Activated naive CD8-positive, alpha-beta T cell treated with anti-CD3 and anti-CD28 coated beads, Interleukin-2, amount 50 U/mL, for 24 hours (primary cell): ENCODE measurements at places on chromosomes 11 and 22.
A peak's percentile ranks its signal among the peaks of the same experiment; 100 is the strongest.

- peaks cover 14% of the 10 kb centered on the region for H3K4me1 ChIP-seq
- no peak overlapping the region for H3K4me3 ChIP-seq
- H3K36me3 ChIP-seq, result no peaks in the 10 kb centered on the region
- H3K27ac ChIP-seq, result no peak overlapping the region
- DNase-seq, result no peak
Observed at GRCh38 chr11:15821451-15821850, 534.9 kb downstream of the SOX6 start.

- no peak overlapping the region for H3K4me3 ChIP-seq
- H3K27me3 ChIP-seq, result no peaks in the 10 kb centered on the region
- DNase-seq, result no peak
- no peak overlapping the region for H3K27ac ChIP-seq
Observed at GRCh38 chr11:97567801-97568200, 1178.0 kb downstream of the JRKL start.

DNA sequence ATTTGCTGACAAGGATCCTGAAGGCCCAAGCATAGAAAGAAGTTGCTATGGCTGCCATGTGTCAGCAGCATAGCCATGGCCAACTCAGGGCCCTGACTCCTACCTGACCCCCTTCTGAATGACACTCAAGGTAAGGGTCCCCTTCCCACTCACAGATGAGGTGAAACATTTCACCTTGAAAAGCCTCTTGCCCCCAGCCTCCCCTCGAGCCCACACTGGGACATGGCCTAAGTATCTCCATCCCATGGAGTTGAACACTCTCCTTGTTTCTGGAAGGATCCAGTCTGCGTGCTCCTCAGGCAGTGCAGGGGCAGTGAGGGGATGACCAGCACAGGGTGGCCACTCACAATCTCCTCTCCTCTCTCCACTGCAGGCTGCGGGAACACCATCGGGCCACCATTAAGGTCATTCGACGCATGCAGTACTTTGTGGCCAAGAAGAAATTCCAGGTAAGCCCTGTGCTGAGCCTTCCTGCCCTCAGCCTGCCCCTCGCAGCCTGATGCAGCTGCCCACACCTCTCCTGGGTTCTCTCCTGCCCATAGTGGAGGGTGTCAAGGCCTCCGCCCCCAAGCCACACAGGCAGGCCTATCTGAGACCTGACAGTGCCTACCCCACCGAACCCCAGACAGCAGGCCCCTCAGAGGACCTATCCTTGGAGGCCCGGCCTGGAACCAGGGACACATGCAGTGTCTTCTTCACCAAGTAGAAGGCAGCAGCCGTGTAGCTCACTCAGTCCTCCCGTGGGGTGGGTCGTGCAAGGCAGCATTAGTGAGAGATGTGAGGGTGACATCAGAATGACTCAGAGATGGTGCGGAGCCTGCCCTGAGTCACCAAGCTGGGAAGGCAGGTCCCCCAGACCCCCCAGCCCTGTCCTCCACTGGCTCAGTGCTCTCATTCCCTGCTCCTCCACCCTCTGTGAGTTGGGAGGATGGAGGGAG lies 68.9 kb upstream of the KCNQ1OT1 start:
- H3K27me3 ChIP-seq, result peaks cover 5% of the 10 kb centered on the region
- H3K4me3 ChIP-seq, result no peak overlapping the region
- DNase-seq, result peak; percentile 36
- H3K4me1 ChIP-seq, result peaks cover 9% of the 10 kb centered on the region

GRCh38 chr11:43931717-43932039 lies 10.8 kb upstream of the C11orf96 start:
- H3K4me3 ChIP-seq, result no peak overlapping the region
- H3K27ac ChIP-seq, result no peak overlapping the region
- H3K4me1 ChIP-seq, result peaks cover 11% of the 10 kb centered on the region
- no peaks in the 10 kb centered on the region for H3K36me3 ChIP-seq

DNA sequence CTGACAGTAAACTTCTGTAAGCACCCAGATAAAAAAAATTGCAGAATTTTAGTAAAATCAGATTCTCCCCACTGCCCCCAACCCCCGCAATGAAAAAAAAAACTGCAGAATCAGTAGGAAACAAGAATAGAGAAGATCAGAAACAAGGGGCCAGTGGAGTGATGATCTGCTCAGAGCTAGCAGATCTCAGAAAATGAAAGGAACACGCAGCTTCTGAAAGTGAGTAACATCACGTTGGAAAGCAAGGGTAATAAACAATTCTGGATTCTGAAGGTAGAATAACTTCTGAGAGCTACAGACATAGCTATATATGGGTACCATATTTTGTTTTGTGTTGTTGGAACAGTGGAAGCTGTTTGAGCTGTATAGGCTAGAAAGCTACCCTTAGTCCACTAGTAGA lies 23.2 kb downstream of the ACAT1 start:
- H3K4me1 ChIP-seq, result peaks cover 8% of the 10 kb centered on the region
- no peak overlapping the region for H3K4me3 ChIP-seq
- H3K27ac ChIP-seq, result peak overlapping the region; percentile 65
- no peaks in the 10 kb centered on the region for H3K27me3 ChIP-seq
- DNase-seq, result no peak

GRCh38 chr22:29003975-29004646 lies 57.5 kb downstream of the C22orf31 start:
- no peak overlapping the region for H3K27ac ChIP-seq
- H3K4me1 ChIP-seq, result no peaks in the 10 kb centered on the region
- peaks cover 28% of the 10 kb centered on the region for H3K27me3 ChIP-seq
- no peak for DNase-seq
- no peak overlapping the region for H3K4me3 ChIP-seq

GRCh38 chr11:122362381-122362780 lies 246.4 kb upstream of the BLID start:
- no peaks in the 10 kb centered on the region for H3K27me3 ChIP-seq
- no peaks in the 10 kb centered on the region for H3K36me3 ChIP-seq
- H3K4me1 ChIP-seq, result no peaks in the 10 kb centered on the region
- no peak overlapping the region for H3K27ac ChIP-seq

DNA sequence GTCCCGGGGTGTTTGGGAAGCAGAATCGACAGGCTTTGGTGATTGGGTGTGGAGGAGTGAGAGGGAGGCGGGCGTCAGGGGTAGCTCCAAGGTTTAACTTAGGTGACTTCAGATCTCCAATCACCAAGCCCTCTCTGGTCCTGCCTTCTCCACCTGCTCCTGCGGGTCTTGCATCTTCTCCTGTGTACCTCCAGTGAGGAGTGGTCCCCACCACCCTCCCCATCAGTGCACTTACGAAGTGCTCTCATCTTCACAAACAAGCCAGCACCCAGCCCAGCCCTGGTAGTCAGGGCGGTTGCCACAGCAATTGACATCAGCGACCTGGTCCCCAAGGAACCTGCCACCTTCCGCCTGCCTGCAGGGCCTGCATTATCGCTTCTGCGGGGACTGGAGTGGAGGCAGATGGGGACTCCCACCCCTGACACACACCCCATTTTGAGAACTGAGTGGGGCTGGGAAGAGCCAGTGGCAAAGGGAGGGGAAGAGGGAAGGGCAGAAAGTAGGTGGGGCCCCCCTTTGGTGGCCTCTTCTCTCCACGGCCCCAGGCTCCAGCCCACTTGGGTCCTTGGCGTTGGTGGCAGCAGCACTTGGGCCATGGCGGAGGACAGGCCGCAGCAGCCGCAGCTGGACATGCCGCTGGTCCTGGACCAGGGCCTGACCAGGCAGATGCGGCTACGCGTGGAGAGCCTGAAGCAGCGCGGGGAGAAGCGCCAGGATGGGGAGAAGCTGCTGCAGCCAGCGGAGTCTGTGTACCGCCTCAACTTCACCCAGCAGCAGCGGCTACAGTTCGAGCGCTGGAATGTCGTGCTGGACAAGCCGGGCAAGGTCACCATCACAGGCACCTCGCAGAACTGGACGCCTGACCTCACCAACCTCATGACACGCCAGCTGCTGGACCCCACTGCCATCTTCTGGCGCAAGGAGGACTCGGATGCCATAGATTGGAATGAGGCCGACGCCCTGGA lies at the start of gene OMP:
OMP (plus strand) TSS at position 595 of the 965 bp plus-strand sequence; CDS start at position 595, 0 bp downstream.
- H3K27me3 ChIP-seq, result no peaks in the 10 kb centered on the region
- H3K27ac ChIP-seq, result no peak within 1 kb of the TSS
- no peaks in the 10 kb centered on the region for H3K36me3 ChIP-seq
- DNase-seq, result no peak
- no peak within 1 kb of the TSS for H3K4me3 ChIP-seq
- H3K4me1 ChIP-seq, result no peaks in the 10 kb centered on the region

- no peak overlapping the region for H3K27ac ChIP-seq
- H3K4me1 ChIP-seq, result peaks cover 15% of the 10 kb centered on the region
- DNase-seq, result no peak
Observed at GRCh38 chr11:121389651-121390050, 62.5 kb upstream of the SORL1 start.

GRCh38 chr11:8080069-8080670 lies 841 bp upstream of the TUB start:
- DNase-seq, result no peak
- no peak overlapping the region for H3K27ac ChIP-seq
- H3K27me3 ChIP-seq, result peaks cover 45% of the 10 kb centered on the region
- no peaks in the 10 kb centered on the region for H3K36me3 ChIP-seq
- peaks cover 11% of the 10 kb centered on the region for H3K4me1 ChIP-seq

GRCh38 chr11:35215945-35216344 lies 77.0 kb downstream of the CD44 start:
- H3K4me3 ChIP-seq, result no peak overlapping the region
- DNase-seq, result no peak
- peak overlapping the region; percentile 3 for H3K27ac ChIP-seq
- H3K4me1 ChIP-seq, result peaks cover 71% of the 10 kb centered on the region
- H3K27me3 ChIP-seq, result no peaks in the 10 kb centered on the region

DNA sequence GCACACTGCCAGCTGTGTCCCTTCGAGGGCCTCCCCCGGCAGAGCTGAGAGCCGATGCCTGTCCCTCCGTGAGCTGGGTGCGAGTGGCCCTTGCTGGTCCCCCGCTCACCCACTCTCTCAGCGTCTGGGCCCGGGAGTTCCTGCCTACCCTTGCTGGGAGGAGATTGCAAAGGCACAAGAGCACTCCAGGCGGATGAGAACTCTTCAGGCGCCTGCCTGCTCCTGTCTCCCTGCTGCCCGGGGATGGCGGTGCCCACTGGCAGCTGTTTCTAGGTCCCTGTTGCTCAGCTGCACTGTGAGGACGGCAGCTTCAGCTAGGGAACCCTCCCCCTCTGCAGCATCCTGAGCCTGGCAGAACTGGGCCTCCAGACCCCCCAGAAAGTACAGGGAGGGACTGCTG lies 61.1 kb downstream of the FLRT1 start:
- H3K36me3 ChIP-seq, result no peaks in the 10 kb centered on the region
- no peaks in the 10 kb centered on the region for H3K4me1 ChIP-seq
- no peaks in the 10 kb centered on the region for H3K27me3 ChIP-seq

- peaks cover 18% of the 10 kb centered on the region for H3K36me3 ChIP-seq
- no peak overlapping the region for H3K4me3 ChIP-seq
- H3K4me1 ChIP-seq, result peaks cover 49% of the 10 kb centered on the region
- no peaks in the 10 kb centered on the region for H3K27me3 ChIP-seq
- peak overlapping the region; percentile 58 for H3K27ac ChIP-seq
Observed at GRCh38 chr11:13680501-13681264, 12.2 kb downstream of the FAR1 start.

GRCh38 chr22:47515384-47516125 lies 753.1 kb downstream of the TBC1D22A start:
- DNase-seq, result no peak
- no peak overlapping the region for H3K27ac ChIP-seq
- no peaks in the 10 kb centered on the region for H3K4me1 ChIP-seq
- H3K27me3 ChIP-seq, result peaks cover 11% of the 10 kb centered on the region
- no peak overlapping the region for H3K4me3 ChIP-seq

- DNase-seq, result no peak
- H3K27ac ChIP-seq, result no peak overlapping the region
- no peak overlapping the region for H3K4me3 ChIP-seq
- H3K4me1 ChIP-seq, result no peaks in the 10 kb centered on the region
- peaks cover 2% of the 10 kb centered on the region for H3K27me3 ChIP-seq
Observed at GRCh38 chr11:131411636-131412035, 41.2 kb downstream of the NTM start.

GRCh38 chr11:44944853-44945235 lies 5.8 kb downstream of the TP53I11 start:
- peaks cover 43% of the 10 kb centered on the region for H3K4me1 ChIP-seq
- no peak overlapping the region for H3K4me3 ChIP-seq
- no peaks in the 10 kb centered on the region for H3K36me3 ChIP-seq
- no peaks in the 10 kb centered on the region for H3K27me3 ChIP-seq

GRCh38 chr11:44950031-44950624 lies 555 bp downstream of the TP53I11 start:
- H3K27me3 ChIP-seq, result no peaks in the 10 kb centered on the region
- H3K4me1 ChIP-seq, result peaks cover 25% of the 10 kb centered on the region
- peak overlapping the region; percentile 73 for H3K4me3 ChIP-seq
- peak; percentile 58 for DNase-seq

DNA sequence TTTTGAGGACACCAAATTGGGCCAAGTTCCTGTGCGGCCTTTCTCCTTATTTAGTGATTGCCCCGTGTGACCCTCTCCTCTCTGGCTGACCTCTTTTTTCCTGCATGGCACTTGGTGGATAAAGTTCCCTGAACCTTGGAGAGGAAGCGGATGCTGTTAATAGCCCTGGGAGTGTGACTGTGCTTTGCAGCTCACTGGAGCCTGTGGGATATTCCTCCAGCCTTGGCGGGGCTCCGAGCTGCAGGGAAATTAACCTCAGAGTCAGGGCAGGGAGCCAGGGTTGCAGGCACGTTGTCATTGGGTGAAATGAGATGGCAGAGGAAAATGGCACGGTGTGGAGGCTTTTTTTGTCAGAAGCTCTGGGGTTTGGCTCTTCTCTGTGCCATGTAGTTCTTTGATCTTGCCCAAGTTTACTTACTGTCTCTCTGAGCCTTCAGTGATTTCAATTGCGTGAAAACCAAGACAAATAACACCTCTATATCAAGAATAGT lies 965 bp downstream of the OR9Q1 start:
- no peak for DNase-seq
- no peak overlapping the region for H3K27ac ChIP-seq
- H3K27me3 ChIP-seq, result no peaks in the 10 kb centered on the region
- no peak overlapping the region for H3K4me3 ChIP-seq

DNA sequence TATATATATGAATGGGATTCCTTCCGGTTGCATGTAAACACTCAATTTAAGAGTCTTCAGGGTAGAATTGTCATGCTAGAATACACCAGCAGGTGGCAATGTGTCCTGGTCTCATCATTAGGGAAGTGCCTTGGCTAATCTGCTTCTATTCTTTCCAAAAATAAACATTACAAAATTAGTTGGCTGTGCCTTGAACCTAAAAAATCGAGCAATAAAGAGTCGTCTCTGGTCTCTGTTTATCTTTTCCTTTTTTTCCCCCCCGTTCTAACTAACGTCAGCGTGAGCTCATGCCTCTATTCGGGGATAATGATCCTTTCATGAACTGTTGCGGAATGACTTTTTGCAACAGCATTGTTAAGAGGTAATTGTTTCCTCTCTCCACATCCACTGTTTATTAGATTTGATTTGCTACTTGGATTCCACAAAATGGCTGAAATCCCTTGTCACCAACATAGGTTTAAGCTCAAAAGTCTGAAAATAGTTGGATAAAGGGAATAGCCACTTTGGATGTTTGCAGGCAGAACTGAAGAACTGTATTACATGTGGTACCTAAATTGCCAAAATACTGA lies 1.2 kb upstream of the ARHGEF12 start:
- peaks cover 53% of the 10 kb centered on the region for H3K27me3 ChIP-seq
- peak overlapping the region; percentile 70 for H3K4me3 ChIP-seq
- H3K36me3 ChIP-seq, result peaks cover 1% of the 10 kb centered on the region
- H3K4me1 ChIP-seq, result peaks cover 30% of the 10 kb centered on the region
- peak overlapping the region; percentile 17 for H3K27ac ChIP-seq

GRCh38 chr11:2952290-2952689 lies 23.1 kb upstream of the PHLDA2 start:
- peak overlapping the region; percentile 64 for H3K27ac ChIP-seq
- no peak overlapping the region for H3K4me3 ChIP-seq
- peaks cover 53% of the 10 kb centered on the region for H3K4me1 ChIP-seq
- H3K27me3 ChIP-seq, result no peaks in the 10 kb centered on the region

- no peak for DNase-seq
- peaks cover 14% of the 10 kb centered on the region for H3K4me1 ChIP-seq
- H3K27ac ChIP-seq, result peak overlapping the region; percentile 60
- H3K36me3 ChIP-seq, result peaks cover 2% of the 10 kb centered on the region
- H3K4me3 ChIP-seq, result no peak overlapping the region
Observed at GRCh38 chr22:46171940-46172339, 21.6 kb downstream of the PPARA start.
